ENCODE measurements at places on chromosomes 7 and 10. TPM values are rescaled to one million over a fixed set of nuclear protein-coding genes. Genes with fewer than 3 reads are reported as not detected.

GRCh38 chr10:74748468-74749031 is 77.8 kb upstream of the KAT6B start:
- DNase-seq = no peak

DNA sequence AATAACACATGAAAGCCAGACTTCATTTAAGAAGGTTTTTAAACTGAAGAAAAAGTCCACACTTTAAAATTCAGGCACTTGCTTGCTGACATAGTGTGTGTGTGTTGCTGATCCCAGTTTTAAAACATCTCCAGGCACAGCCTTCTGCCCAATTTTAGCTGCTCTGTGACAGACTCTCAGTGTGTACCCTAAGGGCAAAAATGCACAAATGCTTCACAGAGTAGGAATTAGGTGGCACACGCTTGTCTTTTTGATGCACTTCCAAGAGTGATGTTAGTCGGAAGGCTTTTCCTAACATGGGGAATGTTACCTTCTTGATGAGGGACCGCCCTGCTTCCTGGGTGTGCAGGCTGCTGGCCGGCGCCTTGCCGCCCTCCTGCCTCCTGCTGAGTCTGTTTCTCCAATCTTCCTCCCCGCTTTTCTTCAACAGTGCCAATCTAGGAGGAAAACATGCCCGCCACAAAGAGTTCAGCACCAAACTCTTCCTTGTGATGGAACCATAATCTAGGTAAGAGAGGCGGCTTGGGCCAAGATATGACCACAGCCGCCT is 122.3 kb downstream of the SVIL start:
- no peak for DNase-seq

GRCh38 chr10:84175436-84175835 is 1.8 kb downstream of the GPR15LG start:
- no peak for DNase-seq

- no peak for DNase-seq
Observed at GRCh38 chr10:74027702-74028101, 29.8 kb downstream of the VCL start.

GFRA1 gene
- total RNA-seq = 4.7 TPM

HELLS gene
- 18.9 TPM for total RNA-seq

Data from occipital lobe (tissue), 3 donors.